ENCODE measurements at places on chromosomes 7 and 10.

- DNase-seq, result no peak
Observed at GRCh38 chr10:57864765-57865680, 402.7 kb downstream of the IPMK start.

DNA sequence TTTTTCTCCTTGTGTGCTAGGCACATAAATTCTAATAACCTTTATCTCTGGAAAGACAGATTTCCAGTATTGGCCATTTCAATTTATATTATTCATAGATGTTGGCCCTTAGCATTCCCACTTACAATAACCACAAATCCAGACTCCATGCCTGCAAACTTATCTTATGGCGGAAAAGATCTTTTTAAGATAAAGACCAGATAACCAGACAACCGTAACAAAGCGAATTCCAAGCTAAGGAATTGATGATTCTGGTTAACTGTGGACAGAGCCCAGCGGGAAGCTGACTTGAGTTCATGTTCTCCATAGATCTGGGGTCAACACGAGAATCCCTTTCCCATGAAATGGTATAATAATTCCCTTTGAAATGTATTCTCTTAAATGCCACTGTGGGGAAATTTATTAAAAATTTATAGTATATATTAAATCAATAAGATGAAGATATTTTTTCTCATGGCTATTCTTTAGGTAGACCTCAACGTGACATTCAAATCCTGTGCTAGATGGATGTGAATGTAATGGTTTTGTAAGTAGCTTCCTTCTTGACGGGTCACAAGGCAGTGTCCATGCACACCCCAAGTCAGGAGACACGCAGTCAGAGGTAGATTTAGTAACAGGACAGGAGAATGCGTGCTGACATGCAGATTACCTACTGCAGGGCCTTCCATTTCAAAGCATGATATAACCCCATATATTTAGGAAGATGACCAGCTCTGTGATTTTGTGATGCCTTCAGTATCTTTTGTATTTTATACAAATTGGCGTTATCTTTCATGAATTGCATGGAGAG, 37.7 kb upstream of the KLF6 start:
- no peak for DNase-seq

DNA sequence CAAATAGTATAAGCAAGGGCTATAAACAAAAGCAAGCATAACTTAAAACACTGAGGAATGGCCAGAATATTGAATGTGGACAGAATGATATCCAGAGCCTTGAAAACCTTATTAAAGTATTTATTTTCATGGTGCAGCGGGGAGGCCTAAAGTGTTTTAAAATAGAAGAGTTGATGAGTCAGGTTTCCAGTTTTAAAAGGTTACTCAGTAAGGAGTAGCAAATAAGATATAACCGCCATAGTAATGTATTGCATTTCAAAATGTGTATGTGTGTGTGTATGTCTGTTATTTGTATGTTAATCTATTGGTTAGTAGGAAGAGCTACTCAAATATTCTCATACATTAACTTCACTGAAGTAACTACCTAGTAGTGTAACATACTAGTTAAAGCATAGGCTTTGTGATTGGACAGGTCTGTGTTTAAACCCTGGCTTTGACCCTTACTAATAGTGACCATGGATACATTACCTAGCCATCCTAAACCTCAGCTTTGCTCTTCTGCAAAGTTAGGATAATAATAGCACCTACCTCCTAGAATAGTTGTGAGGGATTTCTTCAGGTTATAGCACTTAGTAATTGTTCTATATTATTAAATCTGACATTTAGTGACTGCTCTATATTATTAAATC, 16.9 kb downstream of the CUTC start:
- DNase-seq, result no peak

- DNase-seq, result no peak
Observed at GRCh38 chr7:140423501-140423900, 19.6 kb downstream of the RAB19 start.

DNA sequence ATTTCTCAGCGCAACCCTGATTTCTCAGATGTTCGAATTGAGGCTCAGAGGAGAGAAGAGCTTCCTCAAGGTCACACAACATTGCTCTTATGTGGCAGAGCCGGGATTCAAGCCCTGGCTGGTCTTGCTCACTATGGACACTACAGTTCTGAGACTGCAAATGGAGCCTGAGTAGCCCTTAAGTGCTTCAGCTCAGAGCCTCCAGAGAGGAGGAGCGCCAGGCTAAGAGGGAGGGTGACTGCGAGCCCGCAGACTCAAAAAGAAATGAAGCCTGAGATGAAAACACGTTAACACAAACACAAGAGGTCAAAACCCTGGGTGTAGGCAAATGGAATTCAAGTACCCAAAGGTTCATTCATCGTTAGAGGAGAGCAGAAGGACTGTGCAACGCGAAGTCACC, 13.9 kb downstream of the ARHGAP22 start:
- no peak for DNase-seq

- DNase-seq, result no peak
Observed at GRCh38 chr10:25851548-25851947, 82.5 kb upstream of the MYO3A start.

- no peak for DNase-seq
Observed at GRCh38 chr10:42975558-42976340, 101.1 kb upstream of the RET start.

GRCh38 chr7:99459087-99459486, 6.9 kb downstream of the ATP5MF start:
- no peak for DNase-seq

DNA sequence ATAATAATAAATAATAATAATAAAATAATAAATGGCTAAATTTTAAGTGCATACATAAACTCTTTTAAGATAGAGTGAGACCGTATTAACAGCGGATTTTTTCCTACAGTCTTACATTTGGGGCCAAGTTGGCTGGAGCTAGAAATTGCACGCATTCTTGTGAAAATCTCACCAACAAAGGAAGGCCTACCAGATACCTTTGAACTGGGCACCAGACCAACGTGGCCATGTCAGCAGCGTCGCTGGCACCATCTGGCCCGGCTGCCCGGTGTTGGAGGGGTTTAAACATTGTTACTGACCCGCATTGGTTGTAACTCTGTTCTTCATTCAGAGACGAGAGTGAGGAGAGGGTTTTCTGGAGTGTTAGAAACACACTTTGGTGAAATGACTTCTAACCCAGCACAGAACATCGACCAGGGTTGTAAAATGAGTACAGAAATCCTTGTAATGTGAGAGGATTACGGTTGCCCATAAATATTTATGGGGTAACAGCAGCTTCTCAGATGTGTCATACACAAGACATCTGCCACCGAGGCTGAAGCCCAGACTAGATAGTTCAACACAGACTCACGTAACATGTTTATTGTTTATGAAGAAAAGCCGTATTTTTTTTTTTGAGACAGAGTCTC, 34.6 kb upstream of the UNCX start:
- DNase-seq, result no peak

- no peak for DNase-seq
Observed at GRCh38 chr7:4823441-4824119, 38.2 kb downstream of the PAPOLB start.

Measured in neuronal stem cell (in vitro differentiated cells).